Left cardiac atrium (tissue), 4 donors: ENCODE measurements at places on chromosomes 5 and 9. TPM values are rescaled to one million over a fixed set of nuclear protein-coding genes. Genes with fewer than 3 reads are reported as not detected.

GRCh38 chr5:179805070-179805528, 1.6 kb downstream of the MGAT4B start:
- DNase-seq: peak; percentile 44

GRCh38 chr9:126334721-126335621, 8.3 kb downstream of the MVB12B start:
- no peak for DNase-seq

- DNase-seq: no peak
Observed at GRCh38 chr9:99852617-99853016, 30.9 kb downstream of the NR4A3 start.

DNA sequence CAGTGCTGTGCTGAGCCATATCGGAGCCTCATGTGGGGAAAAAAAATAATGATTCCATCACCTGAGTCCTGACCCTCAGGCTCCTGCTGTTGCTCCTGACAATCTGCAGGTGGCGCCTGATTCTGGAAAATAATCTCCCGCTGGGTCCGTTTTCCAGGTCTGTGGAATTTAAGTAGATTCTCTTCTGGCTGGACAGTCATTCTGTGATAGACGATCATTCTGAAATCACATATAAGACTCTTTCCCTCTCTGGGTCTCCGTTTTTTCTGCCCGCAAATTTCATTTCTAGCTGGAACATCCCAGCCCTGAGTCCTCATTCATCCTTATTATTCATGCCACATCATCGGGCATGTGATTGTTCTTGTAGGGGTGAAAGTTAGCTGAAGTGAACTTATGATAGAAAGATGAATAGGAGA, 22.1 kb upstream of the STXBP1 start:
- peak; percentile 73 for DNase-seq

DNA sequence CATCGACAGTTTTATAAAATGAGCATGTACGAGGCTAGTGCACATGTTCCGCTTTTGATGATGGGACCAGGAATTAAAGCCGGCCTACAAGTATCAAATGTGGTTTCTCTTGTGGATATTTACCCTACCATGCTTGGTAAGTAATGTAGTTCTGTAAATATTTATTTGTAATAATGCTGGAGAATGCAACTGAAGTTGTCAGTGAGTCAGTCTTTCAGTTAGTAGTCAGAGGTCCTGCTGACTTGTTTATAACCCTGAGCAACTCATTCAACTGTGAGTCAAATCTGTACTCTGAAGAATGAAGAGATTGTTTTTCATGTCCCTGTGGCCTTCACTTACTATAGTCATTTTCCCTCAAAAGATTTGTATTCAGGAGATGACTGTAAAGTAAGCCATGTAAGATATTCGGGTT, 28.4 kb upstream of the GPR150 start:
- no peak for DNase-seq

IRX4 gene
- total RNA-seq: 0.18 TPM

DNA sequence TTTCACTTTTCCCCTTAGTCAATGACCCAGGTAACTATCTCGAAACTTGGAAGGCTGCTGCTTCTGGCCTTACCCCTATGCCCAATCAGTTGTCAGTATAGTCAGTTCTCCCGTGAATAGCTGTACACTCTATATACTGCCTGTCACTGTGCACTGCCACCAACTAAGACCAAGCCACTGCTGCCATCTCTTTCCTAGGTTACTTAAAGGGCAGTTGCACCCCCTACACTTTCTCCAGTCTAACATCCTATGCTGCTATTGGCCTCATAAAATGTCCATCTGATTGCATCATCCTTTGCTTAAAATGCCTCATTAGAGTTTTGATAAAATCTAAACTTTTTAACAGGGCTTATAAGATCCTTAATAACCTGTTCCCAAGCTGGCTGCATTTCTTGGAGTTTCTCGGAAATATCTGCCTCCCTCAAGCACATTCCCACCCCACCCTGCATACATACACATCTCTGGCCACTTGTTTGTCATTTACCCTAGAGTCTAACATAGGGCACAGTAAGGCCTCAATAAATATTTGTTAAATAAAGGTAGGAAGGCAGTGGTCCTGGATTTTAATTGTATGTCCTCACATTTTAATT, 32.8 kb upstream of the TNFAIP8 start:
- DNase-seq: no peak

GRCh38 chr5:148626081-148626613, 28.2 kb downstream of the HTR4 start:
- no peak for DNase-seq

GRCh38 chr5:181207214-181207959, 2.4 kb upstream of the TRIM7 start:
- DNase-seq: peak; percentile 81

DNA sequence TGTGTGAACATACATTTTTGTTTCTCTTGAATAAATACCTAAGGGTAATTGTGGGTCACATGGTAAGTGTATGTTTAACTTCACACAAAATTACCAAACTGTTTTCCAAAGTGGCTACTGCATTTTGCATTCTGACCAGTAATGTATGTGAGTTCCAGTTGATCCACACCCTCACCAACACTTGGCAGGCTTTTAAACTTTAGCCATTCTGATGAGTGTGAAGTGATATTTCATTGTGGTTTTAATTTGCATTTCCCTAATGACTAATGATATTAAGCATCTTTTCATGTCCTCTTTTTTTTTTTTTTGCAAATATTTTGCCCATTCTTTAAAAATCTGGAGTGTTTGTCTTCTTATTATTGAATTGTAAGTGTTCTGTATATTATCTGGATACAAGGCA, 53.5 kb upstream of the MAST4 start:
- no peak for DNase-seq

DNA sequence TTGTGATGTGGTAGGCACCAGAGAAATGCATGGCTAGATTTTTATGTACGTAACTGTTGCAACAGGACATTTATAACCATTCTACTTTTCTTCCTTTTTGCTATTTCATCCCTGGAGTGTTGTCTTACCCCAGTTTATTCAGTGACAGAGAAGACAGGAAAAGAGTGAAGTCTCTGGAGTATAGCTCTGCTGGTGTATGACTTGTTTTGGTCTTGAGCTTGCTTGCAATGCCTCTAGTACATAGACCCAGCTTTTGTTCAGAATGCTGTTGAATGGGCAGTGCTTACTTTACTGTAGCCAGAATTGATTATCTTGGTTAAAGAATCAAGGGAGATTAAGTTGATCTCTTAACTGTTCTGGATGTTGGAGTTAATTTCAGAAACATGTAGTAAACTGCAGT, 94.3 kb downstream of the PBX3 start:
- no peak for DNase-seq

- no peak for DNase-seq
Observed at GRCh38 chr5:73818357-73818756, 192.4 kb downstream of the ARHGEF28 start.

GRCh38 chr9:24899463-24899862, 353.8 kb upstream of the IZUMO3 start:
- DNase-seq: no peak

DNA sequence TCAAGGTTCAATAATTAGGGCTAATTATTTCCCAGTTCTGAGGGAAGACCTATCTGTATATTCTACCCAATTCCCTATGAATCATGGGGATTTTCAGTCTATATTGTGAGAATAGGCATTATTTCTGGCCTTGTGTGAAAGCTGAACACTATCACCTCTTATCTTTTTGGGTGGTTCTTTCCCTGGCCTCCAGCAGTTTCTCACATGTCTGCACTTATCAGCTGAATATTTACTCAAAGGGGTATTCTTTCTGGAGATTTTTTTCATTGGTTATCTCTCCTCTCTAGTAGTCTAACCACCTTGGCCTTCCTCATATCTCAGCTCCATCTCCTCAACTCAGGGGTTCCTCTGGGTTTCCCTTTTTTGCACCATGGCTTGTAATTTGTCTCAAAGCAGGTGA, 64.9 kb upstream of the LIFR start:
- DNase-seq: no peak

NRARP gene
- 4.9 TPM for total RNA-seq

PITX1 gene
- not detected for total RNA-seq

DNA sequence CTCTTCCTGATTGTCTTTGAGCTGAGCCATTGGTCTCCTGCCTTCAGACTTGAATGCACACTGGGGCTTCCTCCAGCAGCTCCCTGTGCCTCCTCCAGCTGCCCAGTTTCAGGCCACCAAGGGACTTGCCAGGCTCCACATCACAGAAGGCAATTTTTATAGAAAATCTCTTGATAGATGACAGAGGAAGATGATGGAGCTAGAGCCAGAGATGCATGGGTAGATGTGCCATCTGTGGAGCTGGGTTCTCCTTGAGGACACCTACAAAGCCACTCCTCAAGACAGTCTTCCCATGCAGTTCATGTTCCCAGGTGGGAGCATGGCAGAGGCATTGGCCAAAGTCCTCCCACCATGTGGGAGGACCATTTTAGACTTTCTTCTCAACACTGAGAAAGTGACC, 239.6 kb upstream of the IRX1 start:
- no peak for DNase-seq

- DNase-seq: no peak
Observed at GRCh38 chr9:128781187-128782070, 5.6 kb upstream of the TBC1D13 start.

DNA sequence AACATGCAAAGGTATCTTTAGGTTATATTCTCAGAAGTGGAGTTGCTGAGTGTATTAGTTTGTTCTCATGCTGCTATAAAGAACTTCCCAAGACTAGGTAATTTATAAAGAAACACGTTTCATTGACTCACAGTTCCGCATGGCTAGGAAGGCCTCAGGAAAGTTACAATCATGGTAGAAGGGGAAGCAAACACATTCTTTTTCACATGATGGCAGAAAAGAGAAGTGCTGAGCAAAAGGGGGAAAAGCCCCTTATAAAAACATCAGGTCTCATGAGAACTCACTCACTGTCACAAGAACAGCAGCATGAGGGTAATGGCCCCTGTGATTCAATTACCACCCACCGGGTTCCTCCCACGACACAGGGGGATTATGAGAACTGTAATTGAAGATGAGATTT, 163.6 kb upstream of the PRLR start:
- no peak for DNase-seq

DNA sequence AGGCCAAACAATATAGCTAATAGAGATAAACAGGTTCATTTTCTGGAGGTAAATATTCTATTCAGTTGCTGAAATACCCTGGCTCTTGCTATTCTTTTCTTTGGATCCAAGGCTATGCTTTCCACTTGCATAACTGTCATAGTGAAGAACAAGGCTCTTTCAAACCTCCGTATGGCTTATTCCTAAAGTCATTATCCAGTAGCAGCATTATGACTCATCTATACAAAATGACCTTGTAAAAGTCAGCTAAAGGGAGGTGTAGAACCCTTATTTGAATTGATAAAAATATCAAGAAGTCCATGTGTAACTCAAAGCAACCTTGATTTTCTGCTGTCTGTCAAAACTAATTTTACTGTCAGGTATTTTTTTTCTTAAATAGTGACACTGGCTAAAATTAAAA, 447.8 kb downstream of the PLK2 start:
- DNase-seq: no peak

- DNase-seq: no peak
Observed at GRCh38 chr5:114988096-114988495, 181.6 kb downstream of the TRIM36 start.

GRCh38 chr5:156587012-156587411, 260.0 kb downstream of the SGCD start:
- DNase-seq: no peak

KLF4 gene
- 66.9 TPM for total RNA-seq

GRCh38 chr5:16750445-16750844, 133.6 kb upstream of the RETREG1 start:
- DNase-seq: no peak

GRCh38 chr5:134957920-134958608, 9.6 kb upstream of the CATSPER3 start:
- DNase-seq: no peak

- DNase-seq: no peak
Observed at GRCh38 chr5:100026606-100027005, 508.6 kb upstream of the FAM174A start.

- peak; percentile 58 for DNase-seq
Observed at GRCh38 chr9:34589636-34590380, at the start of gene CNTFR. Gene CNTFR (minus strand): TSS chr9:34589724. CDS start chr9:34568981, 20,743 bp downstream.

DNA sequence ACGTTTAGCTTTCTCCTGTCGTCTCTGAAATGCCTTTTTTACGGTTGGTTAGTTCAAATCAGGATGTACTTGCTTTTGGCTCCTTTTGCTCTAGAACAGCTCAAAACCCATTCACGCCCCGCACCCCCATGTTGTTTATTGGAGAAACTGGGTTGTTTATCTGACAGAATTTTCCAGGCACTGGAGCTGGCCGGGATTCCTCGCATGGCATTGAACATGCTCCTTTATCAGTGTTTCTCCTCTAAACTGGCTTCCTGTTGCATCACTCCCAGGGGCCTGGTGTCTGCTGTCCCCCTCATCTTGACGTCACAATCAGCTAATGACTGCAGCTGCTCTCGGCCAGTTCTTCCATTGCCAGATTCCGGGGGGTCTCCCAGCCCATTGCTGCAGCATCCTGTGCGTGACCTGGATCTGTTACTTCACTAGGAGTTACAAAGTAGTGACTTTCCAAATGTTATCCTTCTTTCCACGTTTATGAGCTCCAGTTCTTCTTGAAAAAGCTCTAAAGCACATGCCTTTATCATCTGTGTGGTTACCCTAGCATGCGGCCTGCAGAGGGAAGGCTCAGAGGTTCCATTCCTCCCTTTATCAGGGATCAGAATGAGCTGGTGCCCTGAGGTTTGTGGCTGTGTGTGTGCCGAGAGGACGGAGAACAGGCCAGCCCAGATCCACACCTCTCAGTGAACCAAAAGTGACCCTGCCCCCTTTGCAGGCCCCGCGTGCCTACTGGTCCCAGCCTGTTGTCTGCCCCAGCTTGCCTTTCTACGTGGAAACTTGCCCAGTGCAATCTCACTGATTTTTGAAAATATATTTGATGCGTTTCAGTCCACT, 27.5 kb downstream of the FAM163B start:
- DNase-seq: peak; percentile 88

TMEM245 gene
- total RNA-seq: 67.4 TPM

GRCh38 chr5:1725641-1726468, 73.8 kb downstream of the MRPL36 start:
- no peak for DNase-seq

GRCh38 chr9:91419222-91420191, 4.1 kb downstream of the NFIL3 start:
- DNase-seq: peak; percentile 71

GRCh38 chr5:181255276-181255675, 5.7 kb downstream of the TRIM52 start:
- DNase-seq: no peak

- no peak for DNase-seq
Observed at GRCh38 chr9:101466863-101467262, 31.3 kb upstream of the ALDOB start.
